ENCODE measurements at places on chromosomes 12 and 14.

GRCh38 chr12:46998811-46999368 is 80.5 kb upstream of the PCED1B start:
- no peak for DNase-seq

GRCh38 chr12:66971816-66972215 is 292.9 kb upstream of the GRIP1 start:
- no peak for DNase-seq

- DNase-seq: no peak
Observed at GRCh38 chr14:32327255-32327961, 1.7 kb upstream of the AKAP6 start.

GRCh38 chr14:103846543-103847450 is 578 bp downstream of the PPP1R13B start:
- no peak for DNase-seq

GRCh38 chr12:553216-554000 is 93.7 kb downstream of the B4GALNT3 start:
- no peak for DNase-seq

DNA sequence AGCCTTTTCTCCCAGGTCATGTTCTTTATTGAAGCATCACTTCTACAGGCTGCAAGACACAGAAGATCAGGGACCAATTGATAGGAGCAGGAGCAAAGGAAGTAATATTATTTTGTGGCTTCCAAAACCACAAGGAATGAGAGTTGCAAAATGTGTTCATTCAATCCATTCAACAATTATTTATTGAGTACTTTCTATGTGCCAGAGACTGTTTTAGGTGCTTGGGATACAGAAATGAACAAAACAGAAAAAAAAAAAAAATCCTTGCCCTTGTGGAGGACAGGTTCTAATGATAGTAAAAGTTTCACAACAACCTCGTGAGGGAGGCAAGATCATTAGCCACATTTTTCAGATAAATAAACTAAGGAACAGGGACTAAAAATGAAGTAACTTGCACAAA is 20.1 kb upstream of the DACT1 start:
- no peak for DNase-seq

GRCh38 chr14:23402296-23403138 is 5.6 kb downstream of the MYH6 start:
- no peak for DNase-seq

DNA sequence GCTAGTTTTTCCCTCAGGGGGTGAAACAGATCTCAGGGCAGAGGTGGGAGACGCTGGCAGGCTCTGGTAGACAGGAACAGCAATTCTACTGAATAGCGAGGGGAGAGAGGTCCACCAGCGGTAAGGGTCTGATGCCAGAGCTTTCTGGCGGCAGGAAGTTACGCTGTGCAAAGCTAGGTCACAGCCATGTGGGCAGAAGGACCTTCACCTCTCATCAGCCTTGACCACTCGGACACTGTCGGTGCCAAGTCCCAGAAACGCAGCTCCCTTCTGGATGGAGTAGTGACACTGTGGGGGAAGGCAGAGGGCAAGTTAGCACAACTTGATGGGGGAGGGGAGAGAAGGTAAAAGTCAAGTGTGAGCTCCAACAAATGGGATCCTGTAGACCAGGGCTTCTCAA is 10.3 kb upstream of the ZNF740 start:
- no peak for DNase-seq

DNA sequence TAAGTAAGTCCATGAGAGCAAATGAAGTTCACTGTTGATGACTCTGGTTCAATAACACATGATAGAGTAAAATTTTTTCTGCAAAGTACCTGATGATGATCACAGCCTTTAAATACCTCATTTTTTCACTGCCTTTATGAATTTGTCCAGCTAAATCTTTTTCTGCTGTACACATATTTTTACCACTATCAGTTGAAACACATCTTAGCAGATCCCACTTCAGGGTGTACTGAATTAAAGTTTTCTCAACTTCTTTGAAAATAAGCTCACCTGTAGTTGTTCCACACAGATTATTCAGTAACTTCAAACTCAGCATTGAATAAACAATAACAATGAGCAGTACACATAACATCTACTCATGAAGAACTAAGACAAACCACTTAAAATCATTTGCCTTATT is 385.9 kb downstream of the NELL2 start:
- DNase-seq: no peak

DNA sequence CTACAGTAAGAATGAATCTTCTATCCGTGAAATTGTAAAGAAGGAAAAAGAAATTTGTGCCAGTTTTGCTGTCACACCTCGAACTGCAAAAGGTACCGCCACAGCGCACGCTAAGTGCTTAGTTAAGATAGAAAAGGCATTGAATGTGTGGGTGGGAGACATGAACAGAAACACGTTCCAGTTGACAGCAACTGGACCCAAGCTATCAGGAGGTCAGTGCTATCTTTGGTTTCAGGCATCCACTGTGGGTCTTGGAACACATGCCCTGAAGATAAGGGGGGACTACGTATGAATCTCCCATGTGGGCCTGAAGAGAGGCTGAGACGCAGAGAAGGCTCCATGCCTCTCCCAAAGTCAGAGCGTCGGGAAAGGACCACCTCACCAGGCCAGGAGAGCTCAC is 9.8 kb downstream of the IFFO1 start:
- no peak for DNase-seq

GRCh38 chr12:80186727-80187217 is 87.4 kb downstream of the OTOGL start:
- peak; percentile 85 for DNase-seq

DNA sequence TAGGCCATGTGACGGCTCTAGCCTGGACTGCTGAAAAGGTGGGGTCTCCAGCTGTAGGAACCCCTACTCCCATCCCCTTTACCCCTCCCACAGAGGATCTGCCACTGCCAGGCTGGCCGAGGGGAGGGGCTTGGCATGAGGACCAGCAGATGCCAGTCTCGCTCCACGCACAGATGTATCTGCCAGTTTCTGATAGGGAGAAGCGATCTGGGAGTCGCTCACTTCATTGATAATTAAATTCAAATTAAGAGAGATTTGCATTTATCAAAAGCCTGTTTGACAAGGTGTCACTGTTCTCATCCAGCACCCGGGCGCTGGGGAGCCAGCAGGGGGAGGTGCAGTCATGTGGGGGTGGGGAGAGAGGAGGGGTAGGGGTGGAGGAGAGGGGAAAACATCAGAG is 217.6 kb upstream of the MYL2 start:
- DNase-seq: no peak

- no peak for DNase-seq
Observed at GRCh38 chr12:109994401-109995175, 1.6 kb downstream of the GIT2 start.

- no peak for DNase-seq
Observed at GRCh38 chr12:111686574-111687105, 787 bp downstream of the ACAD10 start.

GRCh38 chr12:28079539-28079938 is 107.0 kb upstream of the PTHLH start:
- no peak for DNase-seq

DNA sequence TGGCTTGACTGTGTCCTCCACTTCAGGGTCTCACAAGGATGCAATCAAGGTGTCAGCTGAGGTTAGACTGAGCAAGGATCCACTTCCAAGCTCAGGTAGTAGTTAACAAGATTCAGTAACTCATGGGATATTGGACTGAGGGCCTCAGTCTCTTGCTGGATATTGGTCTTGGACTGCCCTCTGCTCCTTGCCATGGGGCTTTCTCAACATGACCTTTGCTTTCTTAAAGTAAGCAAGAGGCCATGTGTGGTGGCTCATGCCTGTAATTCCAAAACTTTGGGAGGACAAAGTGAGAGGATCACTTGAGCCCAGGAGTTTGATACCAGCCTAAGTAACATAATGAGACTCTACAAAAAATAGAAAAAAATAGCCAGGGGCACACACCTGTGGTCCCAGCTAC is 231.3 kb upstream of the AMIGO2 start:
- no peak for DNase-seq

- no peak for DNase-seq
Observed at GRCh38 chr14:22796087-22796707, 19.0 kb downstream of the SLC7A7 start.

DNA sequence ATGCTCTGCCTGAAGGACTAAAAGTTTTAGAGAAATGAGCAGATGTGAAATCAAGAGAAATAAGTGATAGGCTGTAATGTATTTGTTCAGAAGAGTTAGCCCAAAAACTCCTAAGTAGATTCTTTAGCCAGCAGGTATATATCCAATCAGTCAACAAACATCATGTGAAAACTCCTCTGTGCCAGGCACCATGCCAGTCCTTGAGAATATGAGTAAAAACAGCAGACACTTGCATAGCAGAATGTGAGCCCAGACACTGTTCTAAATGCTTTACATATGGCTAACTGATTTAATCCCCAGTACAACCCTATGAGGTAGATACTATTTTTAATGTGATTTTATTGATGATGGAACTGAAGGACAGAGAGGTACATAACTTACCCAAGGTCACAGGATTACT is 329.8 kb downstream of the PAWR start:
- no peak for DNase-seq

DNA sequence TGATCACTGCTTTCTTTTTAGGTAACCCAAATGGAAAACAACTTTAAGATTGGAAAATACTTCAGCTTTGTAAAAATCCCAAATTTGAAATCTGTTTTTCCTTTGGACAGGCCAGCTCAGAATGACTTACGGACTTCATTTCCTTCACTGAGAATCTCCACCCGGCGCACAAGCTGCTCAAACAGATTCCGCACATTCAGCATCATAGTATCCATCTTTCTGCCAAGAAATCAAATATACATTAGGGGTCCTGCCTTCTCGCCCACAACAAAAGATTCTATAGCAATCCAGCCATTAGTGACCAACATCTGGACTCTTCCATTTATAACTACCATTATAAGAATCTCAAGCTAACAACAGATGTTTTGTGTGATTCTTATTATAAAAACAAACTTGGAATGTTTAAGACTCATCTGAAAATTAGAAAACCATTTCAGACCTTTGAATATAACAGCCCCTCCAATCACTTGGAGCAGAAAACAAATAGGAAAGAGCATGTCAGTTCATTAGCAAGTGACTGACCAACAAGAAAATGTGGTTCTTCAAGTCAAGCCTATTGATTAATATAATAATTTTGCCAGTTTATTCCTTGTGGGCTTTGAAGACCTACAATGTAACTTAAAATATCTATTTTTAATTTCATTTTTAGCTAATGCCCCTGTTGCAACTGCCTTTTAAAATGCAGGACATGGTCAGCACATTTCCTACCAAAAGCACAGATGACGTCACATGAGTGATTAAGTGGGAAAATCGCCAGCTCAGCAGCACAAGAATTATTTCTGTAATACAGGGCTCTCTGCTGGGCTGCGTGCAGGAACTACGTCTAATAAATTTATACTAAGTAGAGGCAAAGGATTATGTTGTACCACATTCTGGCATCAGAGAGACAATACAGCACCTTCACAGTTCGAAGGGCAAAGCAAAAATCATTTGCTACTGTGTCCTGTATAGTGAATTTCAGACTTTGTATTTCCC is 8.5 kb downstream of the RACGAP1 start:
- no peak for DNase-seq

DNA sequence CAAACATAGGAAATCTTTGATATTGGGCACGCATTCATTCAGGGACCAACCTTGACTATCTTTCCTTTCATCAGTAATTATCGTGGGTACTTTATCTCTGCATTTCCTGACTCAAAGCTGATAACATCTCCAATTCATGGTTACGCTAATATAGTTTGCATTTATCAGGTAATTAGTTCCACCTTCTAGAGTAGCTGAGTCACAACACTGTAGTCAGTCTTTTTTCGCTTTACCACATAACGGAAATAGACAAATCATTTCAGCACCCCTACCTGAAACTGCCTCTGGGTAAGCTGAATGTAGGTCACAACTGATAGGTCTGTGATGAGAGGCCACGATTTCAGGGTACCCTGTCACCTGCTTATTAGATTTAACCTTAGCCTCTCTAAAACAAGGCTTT is 36.7 kb upstream of the IL22 start:
- no peak for DNase-seq

- DNase-seq: no peak
Observed at GRCh38 chr12:27177706-27178105, 66.4 kb upstream of the STK38L start.

DNA sequence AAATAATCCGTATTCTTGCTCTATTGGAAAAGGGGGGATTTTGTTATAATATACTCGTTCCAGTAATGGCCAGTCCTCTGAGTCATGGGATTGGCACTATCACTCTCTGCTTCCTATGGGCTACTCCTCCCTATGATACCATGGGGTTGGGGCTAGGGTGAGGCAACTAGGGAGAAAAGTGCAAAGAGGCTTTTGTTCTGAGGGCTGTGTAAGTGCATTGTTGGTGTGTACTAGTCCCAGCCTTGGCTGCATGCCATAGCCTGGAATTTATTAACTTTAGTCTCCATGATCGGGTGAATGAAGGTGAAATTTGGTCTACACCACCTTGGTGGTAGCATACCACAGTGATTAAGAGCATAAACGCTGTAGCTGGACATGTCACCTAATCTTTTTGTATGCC is 247.6 kb downstream of the RPAP3 start:
- DNase-seq: peak; percentile 3

GRCh38 chr14:75660238-75660629 is 442 bp downstream of the ERG28 start:
- DNase-seq: no peak

GRCh38 chr12:62738105-62738504 is 196.8 kb downstream of the PPM1H start:
- DNase-seq: no peak

- DNase-seq: no peak
Observed at GRCh38 chr12:128844031-128844635, 9.1 kb upstream of the GLT1D1 start.

DNA sequence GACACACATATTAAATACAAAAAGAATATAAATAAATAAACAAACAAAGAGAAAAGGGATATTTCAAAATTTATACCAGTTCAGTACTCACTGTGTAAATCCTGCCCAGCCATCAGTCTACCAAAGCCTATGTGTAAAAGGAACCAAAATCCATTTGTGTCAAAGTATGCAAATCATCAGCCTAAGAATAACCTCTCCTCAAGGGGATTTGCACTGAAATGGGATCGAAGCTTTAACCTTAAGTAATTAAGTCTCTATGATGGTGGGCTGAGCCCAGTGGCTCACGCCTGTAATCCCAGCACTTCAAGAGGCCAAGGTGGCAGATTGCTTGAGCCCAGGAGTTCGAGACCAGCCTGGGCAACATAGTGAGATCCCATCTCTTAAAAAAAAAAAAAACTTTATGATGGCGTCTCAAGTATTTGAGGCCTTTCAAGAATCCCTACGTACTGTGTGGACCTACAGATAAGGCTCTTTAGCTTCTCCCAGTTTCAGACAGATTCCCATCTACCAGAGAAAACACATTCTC is 57.8 kb upstream of the METAP2 start:
- no peak for DNase-seq

- peak; percentile 13 for DNase-seq
Observed at GRCh38 chr12:12985817-12986408, 14.2 kb downstream of the HEBP1 start.

- no peak for DNase-seq
Observed at GRCh38 chr12:6215120-6215807, 15.1 kb downstream of the CD9 start.

DNA sequence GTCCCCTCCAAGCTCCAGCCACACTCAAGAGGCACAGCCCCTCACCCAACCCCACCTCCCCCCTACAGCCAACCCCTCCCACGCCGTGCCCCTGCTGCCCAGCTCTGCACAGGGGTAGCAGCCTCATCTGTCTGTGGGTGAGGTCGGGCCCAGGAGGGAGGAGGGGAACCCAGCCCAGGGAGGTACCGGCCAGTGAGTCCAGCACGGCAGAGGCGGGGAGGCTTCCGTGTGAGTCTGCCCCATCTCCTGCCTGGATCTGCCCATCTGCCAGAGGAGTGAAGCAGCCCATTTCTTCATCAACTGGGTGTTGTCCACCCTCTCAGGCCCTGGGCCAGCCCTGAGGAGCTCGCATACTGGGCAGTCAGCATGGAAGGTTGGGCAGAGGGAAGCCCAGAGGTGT is 54.2 kb downstream of the CCNK start:
- DNase-seq: no peak
